Mesothelial cell of epicardium (in vitro differentiated cells): ENCODE measurements at places on chromosomes 5 and 9. TPM values are rescaled to one million over a fixed set of nuclear protein-coding genes. Genes with fewer than 3 reads are reported as not detected.

DNA sequence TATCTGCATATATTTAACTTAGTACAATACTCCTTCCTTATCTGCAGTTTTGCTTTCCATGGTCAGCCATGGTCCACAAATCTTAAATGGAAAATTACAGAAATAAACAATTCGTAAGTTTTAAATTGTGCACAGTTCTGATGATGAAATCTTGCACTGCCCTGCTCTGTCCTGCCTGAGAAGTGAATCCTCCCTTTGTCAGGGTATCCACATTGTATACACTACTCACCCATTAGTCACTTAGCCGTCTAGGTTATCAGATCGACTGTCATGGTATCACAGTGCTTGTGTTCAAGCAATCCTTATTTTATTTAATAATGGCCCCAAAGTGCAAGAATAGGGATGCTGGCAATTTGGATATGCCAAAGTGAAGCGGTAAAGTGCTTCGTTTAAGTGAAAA lies 8.3 kb upstream of the YTHDC2 start:
- H3K27ac ChIP-seq, result no peak overlapping the region
- peaks cover 47% of the 10 kb centered on the region for H3K27me3 ChIP-seq
- no peak for DNase-seq
- H3K4me1 ChIP-seq, result no peaks in the 10 kb centered on the region

DNA sequence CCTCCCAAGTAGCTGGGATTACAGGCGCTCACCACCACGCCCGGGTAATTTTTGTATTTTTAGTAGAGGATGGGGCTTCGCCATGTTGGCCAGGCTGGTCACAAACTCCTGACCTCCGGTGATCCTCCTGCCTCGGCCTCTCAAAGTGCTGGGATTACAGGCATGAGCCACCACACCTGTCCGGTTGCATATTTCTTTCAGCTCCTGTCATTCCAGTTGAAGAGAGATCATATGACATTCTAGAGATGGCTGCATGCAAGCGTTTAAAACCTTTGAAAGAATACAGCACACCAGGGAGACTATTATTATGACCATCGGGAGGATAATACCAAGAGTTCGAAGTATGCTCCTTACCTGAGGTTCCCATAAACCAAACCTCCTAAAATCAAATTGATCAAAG lies 9.6 kb upstream of the NIM1K start:
- no peak overlapping the region for H3K4me3 ChIP-seq
- no peak for DNase-seq
- H3K36me3 ChIP-seq, result peaks cover 19% of the 10 kb centered on the region
- H3K27ac ChIP-seq, result no peak overlapping the region
- H3K27me3 ChIP-seq, result no peaks in the 10 kb centered on the region

- no peak overlapping the region for H3K4me3 ChIP-seq
- no peaks in the 10 kb centered on the region for H3K36me3 ChIP-seq
- peaks cover 4% of the 10 kb centered on the region for H3K4me1 ChIP-seq
- no peak overlapping the region for H3K27ac ChIP-seq
Observed at GRCh38 chr9:86175743-86176456, 76.5 kb upstream of the GOLM1 start.

- no peak overlapping the region for H3K4me3 ChIP-seq
- H3K4me1 ChIP-seq, result peaks cover 12% of the 10 kb centered on the region
- H3K27me3 ChIP-seq, result no peaks in the 10 kb centered on the region
Observed at GRCh38 chr9:20125727-20126126, 336.9 kb upstream of the SLC24A2 start.

SPATA31A3 gene
- total RNA-seq, result not detected in 3 replicates

ADAMTS2 gene
- total RNA-seq, result 8.2 to 10.5 TPM (median 9.5 TPM) in 3 replicates
